Heart left ventricle (tissue), 16 donors: ENCODE measurements at places on chromosomes 5 and 9. TPM values are rescaled to one million over a fixed set of nuclear protein-coding genes. Genes with fewer than 3 reads are reported as not detected.

GRCh38 chr5:131193106-131193505 lies 22.4 kb downstream of the LYRM7 start:
- no peak for DNase-seq

DNA sequence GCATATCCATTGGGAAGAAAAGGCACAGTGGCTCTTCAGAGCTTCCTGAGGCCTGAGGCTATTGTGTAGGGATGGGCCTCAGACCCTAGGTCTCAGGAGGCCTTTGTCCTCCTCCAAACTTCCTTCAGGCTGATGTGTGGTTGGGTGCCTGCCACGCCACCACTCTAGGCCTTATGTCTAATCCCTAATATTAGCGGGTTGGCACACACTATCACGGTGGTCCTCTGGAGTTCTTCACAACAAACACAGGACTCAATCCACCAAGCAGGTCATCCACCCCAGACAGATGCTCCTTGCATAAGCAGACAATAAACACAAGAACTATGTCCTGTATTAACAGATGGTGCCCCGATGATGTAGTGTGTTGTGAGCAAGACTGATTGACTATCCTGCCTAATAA lies 31.0 kb upstream of the FSTL4 start:
- DNase-seq = no peak

GRCh38 chr5:33612386-33612785 lies 171.6 kb downstream of the TARS1 start:
- no peak for DNase-seq

Gene PCDHGA12
- 7.6 TPM for total RNA-seq

Gene ARL14EPL
- total RNA-seq = not detected

Gene TAF11L5
- not detected for total RNA-seq

Gene ENTPD8
- not detected for total RNA-seq

DNA sequence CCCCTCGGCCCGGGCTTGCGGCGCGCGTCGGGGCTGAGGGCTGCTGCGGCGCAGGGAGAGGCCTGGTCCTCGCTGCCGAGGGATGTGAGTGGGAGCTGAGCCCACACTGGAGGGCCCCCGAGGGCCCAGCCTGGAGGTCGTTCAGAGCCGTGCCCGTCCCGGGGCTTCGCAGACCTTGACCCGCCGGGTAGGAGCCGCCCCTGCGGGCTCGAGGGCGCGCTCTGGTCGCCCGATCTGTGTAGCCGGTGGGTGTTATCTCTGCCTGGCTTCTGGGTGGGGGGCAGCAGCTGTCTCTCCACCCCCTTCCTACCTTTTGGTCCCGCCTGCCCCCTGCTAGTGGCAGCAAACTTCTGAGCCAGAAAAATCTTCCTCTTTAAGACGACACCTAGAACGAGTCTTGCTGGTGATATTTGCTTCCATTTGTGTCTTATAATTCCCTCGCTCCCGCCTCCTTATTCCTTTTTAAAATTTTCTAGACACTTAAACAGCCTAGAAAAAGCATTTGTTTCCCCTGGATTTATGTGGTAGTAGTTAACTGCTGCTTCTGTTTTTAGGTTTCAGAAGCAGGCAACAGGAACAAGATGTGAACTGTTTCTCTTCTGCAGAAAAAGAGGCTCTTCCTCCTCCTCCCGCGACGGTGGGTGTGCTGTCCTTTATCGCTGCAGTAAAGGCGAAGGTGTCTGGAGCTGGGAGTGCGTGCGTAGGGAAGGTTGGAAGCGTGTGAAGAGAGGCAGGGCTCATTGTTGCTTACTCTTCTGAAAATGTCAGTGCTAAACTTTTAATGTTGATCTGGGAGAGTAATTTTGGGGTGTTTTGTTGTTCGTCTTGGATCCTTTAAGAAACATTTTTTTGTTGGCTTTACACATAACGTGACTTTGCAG lies 554 bp downstream of the JAK2 start:
- DNase-seq = peak; percentile 33

Gene RMRP
- 18,741 TPM for total RNA-seq

- no peak for DNase-seq
Measured at GRCh38 chr9:130473566-130473965, 28.8 kb downstream of the ASS1 start.

GRCh38 chr9:97918611-97919010 lies 3.7 kb downstream of the TRMO start:
- no peak for DNase-seq
